Stimulated activated CD4-positive, alpha-beta T cell treated with anti-CD3 and anti-CD28 coated beads, Interleukin-4, amount 100 ng/mL, for 24 hours (primary cell): ENCODE measurements at places on chromosomes 7 and 10.

GRCh38 chr10:43983856-43984271, 335.2 kb upstream of the ZNF32 start:
- no peak for DNase-seq

GRCh38 chr10:76554478-76554877, 1083.1 kb downstream of the KCNMA1 start:
- DNase-seq: no peak

DNA sequence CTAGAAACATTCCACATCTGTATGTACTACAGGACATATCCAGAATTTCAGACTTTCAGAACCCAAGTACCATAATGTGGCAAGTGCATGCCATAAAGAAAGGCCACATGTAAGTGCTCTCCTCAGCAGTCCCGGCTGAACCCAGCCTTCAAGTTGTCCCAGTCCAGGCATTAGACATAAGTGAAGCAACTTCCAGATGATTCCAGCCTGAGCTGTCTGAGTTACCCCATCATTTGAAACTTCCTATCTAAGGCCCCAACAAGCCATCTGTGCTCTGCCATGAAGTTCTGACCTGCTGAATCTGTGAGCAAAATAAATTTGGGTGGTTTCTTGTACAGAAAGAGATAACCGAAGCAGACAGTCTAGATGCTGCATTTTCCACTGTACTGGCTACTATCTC, 218.8 kb downstream of the IPMK start:
- no peak for DNase-seq

- DNase-seq: no peak
These were observed 163.7 kb upstream of the AHR start for GRCh38 chr7:17134786-17135185.

DNA sequence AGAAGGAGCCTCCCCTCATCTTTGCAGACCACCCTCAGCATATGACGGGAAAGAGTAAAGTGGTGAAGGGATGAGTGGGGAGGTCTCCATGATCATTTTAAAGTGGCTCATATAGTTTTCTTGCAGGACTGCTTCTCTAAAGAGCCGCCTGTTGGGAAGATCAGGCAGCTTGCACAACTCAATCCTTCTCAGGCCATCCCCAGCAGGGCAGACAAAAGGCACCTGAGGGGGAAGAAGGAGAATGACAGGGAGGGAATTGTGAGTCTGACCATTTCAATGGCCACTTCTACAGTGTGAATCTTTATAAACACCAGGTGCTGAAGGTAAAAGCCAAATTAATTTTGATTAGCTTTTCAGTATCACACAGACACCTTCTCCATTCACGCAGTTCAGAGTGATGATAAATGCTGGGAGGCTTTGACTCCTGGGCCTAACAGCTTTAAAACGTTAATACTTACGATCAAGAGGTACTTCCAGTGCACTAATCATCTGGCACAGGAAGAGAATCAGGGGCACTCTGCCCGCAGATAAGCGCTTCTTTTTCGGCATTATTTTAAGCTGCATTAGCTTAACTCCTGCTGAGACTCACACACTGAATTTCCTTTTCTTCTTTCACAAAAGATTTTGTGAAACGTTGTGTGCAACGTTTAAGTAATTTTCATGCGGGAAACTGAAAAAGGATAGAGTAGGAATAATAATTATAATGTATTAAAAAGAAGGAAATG, 109.5 kb upstream of the LAMB4 start:
- no peak for DNase-seq

DNA sequence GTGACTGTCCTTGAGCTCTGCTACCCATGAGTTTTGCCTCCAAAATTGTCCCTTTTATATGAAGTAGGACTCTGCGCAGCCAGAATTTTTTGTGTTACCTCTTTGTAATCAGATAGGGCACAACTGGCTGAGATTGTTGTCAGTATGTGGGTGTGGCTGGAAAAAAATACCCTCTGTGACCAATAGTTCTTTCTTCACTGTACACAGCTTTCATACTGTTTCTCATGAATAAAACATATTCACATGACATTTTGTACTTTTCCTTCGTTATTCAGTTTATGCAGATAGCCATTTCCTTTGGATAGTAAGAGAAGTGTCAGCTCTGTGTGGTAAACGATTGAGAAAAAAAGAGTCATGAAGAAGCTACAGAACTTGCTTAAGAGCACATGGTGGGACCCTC, 49.6 kb upstream of the WNT8B start:
- DNase-seq: no peak

DNA sequence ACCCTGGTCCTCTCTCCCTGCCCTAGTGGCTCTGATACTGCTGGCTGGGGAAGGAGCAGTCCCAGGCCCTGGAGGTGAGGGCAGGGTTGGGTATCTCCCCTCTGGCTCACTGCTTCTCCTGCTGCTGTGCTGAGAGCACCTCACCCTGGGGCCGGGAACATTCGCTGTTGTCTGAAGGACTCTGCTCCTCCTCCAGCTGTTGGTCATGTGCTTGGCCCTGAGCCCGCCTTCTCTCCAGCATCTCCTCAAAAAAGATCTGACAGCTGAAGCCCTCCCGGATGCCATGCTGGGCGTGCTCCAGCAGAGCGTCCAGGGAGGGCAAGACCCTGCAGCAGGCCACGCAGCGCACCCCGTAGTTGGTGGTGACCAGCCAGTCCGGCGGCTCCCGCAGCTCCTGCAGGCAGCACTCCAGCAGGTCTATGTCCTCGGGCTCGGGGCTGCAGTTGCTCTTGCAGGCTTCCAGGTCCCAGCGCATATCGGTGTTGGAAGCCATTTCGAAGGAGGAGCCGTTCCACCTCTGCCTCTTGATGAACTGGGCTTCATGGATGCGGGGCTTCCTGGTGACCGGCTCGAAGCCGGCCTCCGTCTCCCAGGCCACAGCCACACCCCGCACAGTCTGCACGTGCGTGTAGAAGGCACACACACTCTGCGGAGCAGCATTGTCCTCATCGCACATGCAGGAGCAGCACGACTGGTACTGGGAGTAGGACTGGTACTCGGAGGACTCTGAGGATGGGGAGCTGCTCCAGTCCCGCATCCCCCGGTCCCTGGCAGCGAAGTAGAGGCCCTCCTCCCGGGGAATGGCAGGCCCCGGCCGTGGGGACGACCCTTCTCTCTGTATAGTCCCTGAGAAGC, 2.1 kb downstream of the FAM170B start:
- DNase-seq: no peak

- no peak for DNase-seq
These were observed 341.5 kb downstream of the ELMO1 start for GRCh38 chr7:37107047-37107750.

- DNase-seq: no peak
These were observed 129.1 kb downstream of the LRRC4 start for GRCh38 chr7:127901895-127902703.

DNA sequence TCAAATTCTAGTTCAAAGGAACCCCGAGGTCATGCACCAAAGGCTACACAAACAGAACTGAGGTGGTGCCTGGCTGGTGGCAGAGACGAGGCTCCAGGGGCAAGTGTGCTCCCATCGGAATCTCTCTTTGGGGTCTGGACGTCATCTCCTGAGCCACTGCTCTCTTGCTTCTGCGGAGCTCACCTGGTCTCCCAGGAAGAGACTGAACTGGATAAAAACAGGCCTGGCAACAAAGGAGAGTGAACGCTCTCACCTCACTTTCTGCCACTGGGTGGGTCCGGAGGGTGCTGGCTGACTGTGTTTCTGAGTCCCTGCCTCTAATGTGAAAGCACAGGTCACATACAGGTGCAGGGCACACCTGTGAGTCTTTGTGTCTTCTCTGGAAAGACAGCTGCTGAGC, 22.4 kb downstream of the VIPR2 start:
- DNase-seq: no peak

GRCh38 chr10:98563811-98564210, 117.1 kb upstream of the HPS1 start:
- no peak for DNase-seq

- DNase-seq: no peak
These were observed 21.4 kb downstream of the TMEM196 start for GRCh38 chr7:19752020-19752419.

DNA sequence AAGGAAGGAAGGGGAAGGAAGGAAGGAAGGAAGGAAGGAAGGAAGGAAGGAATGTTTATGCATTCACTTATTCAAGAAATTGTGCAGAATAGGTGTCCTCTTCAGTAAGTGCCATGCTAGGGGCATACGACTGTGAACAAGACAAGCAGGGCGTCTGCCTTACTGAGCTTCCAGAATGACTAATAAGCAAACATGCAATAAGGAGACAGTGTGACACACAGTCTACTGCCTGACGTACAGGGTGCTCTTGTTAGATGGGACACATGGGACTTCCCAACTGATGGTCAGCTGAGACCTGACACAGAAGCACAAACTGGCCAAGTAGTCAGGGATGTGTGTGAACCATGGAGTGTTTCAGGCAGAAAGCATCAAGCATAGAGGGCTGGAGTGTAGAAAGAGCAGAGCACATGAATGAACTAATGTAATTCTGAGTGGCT, 18.2 kb downstream of the DNAJC12 start:
- no peak for DNase-seq

- no peak for DNase-seq
These were observed 254.8 kb downstream of the INHBA start for GRCh38 chr7:41448104-41448503.

DNA sequence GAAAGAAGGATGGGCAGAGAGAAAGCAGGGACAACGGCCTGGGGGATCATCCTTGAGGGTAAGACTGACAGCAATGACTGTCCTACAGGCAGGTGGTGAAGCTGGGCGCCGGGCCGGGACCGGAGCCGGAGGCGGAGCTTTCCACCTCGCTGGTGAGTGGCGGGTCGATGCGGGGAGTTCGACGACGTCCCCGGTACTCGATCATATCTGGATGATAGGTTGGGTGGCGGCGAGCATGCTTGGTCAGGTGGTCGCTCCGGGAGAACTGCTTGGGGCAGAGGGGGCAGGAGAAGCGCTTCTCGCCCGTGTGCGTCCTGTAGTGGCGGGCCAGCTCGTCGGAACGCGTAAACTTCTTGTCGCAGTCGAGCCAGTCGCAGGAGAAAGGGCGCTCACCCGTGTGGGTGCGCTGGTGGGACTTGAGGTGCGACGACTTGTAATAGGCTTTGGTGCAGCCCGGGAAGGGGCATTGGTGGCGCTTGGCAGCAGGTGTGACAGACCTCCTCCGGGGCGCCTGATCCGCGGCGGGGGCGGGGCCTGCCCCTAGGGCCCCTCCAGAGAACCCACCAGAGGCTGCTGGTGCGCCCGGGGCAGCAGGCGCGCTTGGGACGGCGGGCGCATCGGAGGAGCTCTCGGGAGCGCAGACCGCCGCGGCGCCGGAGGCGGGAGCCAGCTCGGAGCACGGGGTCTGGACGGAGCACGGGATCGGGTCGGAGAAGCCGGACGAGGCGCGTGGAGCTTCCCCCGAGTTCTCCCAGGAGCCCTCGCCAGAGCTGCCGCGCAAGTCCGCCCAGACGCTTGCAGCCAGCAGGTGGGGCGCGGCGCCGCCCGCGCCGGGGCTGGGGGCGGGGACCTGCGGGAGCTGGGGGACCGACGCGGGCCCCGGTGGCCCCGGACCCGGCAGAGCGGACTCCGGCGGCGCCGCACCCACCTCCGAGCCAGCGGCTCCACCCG, 752 bp downstream of the KLF14 start:
- DNase-seq: peak; percentile 18

DNA sequence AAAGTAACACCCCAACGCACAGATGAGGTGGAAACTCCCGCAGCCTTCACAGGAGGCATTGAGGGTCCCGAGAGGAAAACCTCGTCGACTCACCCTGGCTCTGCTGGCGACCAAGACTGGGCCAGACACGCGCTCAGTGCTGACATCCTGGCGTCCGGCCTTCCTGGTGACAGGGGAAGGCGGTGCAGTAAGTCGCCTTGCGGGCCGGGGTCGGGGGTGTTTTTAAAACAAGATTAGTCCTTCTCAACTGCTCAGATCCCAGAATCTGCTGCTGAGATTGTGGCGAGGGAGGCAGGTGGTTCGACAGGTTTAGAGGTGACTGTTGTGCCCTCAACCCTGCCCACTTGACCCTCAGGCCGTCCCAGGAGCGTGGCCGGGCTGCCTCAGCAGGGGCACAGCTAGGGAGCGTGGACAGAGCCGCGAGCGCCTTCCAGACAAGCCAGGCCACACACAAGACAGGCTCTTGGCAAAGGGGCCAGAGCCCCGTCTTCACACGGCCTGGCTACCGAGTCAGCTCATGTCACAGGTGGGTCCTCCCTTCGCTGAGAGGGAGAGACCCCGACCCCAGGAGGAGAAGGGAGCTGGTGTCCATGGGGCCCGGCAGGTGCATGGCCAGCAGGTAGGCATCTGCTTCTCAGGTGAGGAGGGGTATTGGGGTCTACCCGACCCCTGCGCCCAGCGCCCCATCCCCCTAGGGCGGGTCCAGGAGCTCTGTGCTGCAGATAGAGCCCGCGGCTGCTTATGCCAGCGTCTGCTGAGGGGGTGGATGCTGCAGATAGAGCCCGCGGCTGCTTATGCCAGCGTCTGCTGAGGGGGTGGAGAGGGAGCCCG, 81.6 kb downstream of the DNAJB6 start:
- DNase-seq: no peak

DNA sequence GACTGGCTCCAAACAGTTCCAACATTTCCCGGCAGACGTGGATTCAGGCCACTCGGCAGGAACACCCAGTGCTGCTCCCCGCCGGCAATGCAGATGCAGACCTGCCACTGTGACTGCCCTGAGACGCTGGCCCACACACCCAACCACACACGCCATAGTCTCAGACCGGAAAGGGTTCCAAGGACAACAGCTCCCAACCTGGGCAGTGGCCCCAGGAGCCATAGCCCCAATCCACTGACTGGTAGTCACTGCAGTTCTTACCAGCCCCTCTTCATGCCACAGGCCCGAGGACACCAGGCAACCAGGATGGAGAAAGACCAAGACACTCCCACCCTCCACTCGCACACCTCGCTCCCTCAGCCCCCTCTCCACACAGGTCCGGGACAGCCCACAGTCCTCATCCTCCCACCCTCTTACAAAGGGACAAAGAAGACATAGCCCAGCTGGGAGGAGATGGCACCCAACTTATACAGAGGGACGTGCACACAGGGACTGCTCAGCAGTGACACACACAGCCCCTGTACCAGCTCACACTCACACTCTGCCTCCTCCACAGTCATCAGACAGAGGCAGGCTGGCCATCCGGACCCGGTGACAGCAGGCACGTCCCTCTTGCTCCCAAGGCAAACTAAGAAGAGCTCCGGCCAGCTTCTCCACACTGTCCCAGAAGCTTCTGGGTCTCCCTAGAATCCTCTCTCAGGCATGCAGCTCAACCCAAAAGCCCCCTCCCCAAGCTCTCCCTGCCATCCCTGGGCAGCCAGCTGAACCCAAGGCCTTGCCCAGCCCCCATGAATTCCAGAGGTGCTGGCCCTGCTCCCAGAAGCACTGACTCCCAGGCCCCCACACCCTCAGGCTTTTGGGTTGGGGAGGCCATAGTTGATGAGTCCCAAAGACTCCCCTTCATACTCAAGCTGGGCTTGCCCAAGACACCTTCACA, 24.8 kb downstream of the KCNH2 start:
- no peak for DNase-seq

DNA sequence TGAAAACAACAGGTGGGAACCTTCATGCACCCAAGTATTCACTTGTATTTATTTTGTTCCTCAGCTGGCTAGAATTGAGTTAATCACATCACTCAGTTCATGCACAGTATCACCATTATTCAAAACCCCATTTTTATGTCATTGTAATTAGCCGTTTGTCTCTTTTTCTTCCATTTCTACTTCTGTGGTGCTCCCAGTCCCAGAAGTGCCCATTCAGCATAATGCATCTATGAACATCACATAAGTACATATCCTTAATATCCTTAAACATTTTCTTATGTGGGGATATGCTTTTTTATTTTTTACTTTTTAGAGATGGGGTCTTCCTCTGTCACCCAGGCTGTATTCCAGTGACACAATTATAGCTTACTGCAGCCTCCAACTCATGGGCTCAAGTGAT, 510.9 kb upstream of the MGMT start:
- no peak for DNase-seq
